Activated effector memory CD4-positive, alpha-beta T cell treated with anti-CD3 and anti-CD28 coated beads, Interleukin-2, amount 50 U/mL, for 16 hours (primary cell): ENCODE measurements at places on chromosomes 6 and 20.

- DNase-seq = no peak
Observed at GRCh38 chr6:37748118-37748517, 50.4 kb upstream of the MDGA1 start.

- peak; percentile 55 for DNase-seq
Observed at GRCh38 chr6:170025935-170026750, 264.7 kb downstream of the DLL1 start.

DNA sequence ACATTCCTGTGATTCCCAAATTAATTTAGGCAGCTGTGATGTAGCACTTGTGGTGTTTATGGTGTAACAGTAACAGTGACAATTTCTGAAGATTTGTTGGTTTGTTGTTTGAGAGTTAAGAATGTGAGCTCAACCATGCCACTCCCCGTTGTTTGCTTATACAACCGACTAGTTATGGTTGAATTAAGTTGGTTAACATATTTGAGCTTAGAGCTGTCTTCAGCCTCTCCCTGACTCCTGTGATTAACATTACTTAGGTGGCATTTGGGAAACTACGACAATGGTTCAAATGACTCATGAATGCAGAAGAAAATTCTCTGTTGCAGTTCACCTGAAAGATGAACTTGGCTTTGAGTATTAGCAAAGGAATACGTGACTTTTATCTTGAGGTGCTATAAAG, 35.9 kb upstream of the PRL start:
- DNase-seq = no peak

DNA sequence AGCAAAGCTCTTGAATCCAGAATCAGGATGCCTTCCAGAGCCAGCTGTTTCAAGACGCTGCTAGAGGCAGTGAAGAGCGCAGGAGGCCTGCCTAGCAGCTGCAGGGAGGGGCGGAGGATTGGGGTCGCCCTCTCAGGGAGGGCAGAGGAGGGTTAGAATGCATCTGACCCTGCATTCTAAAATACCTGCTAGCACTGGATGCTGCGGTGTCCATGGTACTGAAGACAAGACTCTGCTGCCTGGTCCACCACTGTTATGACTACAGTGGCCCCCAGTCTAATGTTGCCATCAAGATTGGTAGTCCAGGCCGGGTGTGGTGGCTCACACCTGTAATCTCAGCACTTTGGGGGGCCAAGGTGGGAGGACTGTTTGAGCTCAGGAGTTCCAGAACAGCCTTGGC, 193.7 kb upstream of the PROKR2 start:
- DNase-seq = no peak

DNA sequence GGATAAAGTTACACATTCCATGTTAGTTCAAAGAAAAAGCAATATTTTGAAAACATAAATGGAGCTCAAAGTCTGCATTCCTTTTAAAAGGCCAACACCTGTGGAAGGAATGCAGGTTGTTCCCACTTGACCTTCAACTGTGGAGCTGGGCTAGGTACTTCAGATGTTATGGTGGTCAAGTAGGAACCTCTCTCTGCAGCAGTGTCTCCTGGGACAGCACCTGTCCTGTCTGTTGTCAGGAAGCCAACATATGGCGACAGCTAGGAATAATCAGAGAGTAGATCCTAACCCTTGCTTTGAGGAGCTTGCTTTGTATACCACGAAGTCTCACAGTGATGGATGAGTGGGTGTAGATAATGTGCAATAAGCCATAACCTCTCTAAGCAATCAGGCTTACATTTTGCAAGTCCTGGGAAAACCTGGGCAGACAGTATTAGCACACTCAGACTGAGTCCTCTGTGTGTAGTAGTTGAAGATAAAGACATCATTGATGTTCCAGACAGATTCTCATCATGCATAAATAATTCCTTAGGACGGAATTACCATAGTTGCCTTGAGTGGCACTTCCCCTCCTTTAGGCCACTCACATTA, 347.5 kb downstream of the PRL start:
- DNase-seq = no peak

- DNase-seq = no peak
Observed at GRCh38 chr6:158654498-158654897, 4.6 kb downstream of the SYTL3 start.

GRCh38 chr20:63454731-63455567, 17.5 kb downstream of the KCNQ2 start:
- DNase-seq = no peak

DNA sequence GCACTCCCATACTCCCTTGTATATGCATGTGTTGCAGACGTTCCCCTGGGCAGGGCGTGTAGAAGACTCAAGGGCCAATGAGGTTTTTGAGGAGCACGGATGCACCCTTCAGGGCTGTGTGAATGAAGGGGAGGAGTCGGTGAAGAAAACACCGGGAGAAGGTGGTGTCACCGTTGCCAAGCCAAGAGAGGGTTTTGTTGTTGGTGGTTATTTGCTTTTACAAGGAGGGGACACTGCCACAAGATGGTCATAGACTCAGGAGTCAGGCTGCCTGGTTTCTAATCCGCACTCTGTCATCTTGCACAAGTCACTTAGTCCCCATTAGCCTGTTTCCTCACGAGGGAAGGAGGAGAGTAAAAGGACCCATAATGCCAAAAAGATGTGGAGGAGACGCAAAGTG, 124.0 kb downstream of the PXDC1 start:
- no peak for DNase-seq

- DNase-seq = no peak
Observed at GRCh38 chr6:21263531-21264287, 329.8 kb upstream of the SOX4 start.

DNA sequence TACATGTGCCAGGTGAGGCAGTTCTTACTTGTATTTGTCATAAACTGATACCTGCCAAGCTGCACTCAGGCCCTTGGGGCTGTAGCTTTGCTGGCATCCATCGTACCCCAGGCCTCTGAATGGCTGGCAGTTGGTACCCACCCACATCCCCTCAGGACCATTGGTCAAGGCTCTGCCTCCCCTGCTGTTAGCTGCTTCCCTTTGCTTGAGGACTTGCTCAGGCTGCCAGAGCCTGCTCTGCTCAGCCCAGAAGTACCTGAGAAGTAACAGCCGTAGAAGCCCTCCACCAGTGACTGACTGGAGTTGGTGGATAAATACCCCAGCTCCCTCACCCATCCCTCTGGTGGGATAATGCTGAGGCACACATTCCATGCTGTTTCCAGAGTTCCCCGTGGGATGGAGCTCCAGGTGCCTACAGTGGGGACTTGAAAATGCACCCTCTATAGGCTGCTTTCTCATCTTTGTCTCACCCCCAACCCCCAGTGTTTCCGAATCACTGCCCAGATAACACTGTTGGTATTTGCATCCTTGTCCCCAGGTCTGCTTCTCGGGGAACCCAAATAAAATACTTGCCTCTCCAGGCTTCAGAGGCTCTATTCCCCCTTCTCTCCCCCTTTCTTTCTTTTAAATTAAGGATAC, 7.3 kb downstream of the EBF4 start:
- DNase-seq = no peak

DNA sequence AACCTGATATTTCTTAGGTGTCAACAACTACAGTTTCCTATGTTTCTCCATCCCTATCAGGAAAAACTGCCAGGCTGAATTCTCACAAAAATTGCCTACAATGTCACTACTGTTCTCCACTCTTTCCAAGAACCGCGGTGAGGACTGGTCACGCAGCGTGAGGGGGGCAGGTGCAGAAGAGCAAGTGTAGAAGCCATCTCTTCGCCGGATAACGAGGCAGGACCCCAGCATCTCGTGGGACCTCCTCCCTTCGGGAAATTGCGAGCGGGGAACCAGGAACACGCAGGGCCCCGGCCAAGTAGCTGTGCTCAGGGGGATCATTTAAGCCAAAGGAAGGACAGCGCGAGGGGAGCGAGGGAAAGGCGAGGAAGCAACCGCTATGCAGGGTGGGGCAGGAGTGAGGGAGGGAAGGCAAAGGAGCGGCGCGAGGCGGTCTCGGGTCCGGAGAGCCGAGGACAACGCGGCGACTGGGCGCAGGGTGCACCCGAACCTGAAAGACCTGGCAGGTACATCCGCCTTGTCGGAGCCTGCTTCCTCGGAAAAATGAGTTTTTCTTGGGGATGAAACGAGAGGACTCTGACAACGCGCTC, 559 bp downstream of the APMAP start:
- DNase-seq = peak; percentile 69

- DNase-seq = no peak
Observed at GRCh38 chr20:7980332-7981046, 39.1 kb downstream of the TMX4 start.

DNA sequence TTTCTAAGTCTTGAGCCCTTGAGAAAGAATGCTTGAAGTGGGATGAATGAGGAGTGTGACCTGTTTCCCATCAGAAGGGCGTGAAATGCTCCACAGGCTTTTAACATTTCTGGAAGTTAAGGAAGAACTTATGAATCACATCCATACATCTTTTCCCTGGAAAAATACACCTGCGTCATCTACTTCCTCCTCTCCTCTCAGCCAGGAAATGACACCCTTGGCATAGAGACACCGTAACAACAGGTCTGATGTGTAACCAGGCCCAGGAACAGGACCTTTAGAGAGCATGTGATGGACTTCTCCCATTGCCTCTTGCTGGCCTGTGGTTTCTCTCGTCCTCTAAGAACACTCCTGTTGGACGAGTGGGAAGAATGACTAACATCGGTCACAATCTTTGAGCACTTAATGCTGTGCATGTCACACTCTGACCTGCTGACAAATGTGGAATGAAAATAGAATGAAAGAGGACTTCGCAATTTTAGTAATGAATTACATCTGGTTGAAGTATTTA, 28.5 kb upstream of the CITED2 start:
- DNase-seq = no peak

DNA sequence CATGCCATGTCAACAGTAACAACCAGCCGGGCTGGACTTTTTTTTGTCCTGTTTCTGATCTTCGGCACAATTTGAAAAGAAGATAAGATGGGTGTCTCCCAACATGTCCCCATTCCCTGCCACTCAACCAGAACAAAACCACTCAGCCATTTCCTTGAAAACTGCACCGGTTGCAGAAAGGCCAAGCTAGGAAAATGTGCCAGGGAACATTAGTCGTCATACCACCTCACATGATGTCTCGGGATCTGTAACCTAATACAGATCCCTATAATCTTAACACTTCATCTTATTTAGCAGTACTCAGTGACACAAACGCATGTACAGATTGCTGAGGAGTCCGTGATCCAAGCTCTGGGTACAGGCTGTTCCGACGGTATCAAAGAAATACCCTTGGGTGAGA, 46.5 kb downstream of the ALDH8A1 start:
- DNase-seq = no peak

GRCh38 chr6:84588697-84589080, 175.7 kb downstream of the TBX18 start:
- DNase-seq = no peak

DNA sequence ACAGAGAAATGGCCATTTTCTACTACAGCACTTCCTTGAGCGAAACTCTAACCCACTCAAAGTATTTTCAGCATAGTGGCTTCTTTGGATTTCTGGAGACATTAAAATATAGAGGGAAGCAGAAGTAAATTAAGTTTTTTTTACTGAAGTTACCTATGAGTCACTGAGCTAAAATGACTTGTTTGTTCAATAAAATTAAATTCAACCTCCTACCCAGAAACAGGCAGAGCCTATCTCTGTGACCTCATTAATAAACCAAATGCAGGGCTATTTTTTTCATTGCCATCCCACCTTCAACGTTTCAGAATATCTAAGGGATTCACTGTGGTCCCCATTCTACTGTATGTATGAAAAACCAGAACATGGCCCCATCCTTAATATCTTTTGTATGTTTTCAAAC, 133.0 kb downstream of the MTFR2 start:
- no peak for DNase-seq

DNA sequence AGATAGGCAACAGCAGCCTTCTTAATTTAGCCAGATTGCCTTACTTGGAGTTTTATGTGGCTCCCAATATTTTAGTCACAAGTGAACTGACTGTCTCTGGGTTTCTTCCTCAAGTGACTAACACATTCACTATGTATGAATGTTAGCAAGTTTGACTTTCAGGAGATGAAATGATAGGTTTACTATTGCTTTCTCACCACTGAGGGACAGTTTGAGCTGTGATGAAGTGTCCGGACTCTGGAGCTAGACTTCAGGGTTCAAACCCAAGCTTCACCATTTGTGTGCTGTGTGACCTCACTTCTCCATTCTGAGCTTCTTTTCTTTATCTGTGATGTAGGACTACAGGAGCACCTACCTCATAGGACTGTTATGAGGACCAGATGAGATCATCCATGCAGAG, 8.2 kb downstream of the DHX35 start:
- no peak for DNase-seq

- DNase-seq = no peak
Observed at GRCh38 chr20:12914804-12915203, 94.0 kb upstream of the SPTLC3 start.

- no peak for DNase-seq
Observed at GRCh38 chr6:170416303-170416702, 109.7 kb downstream of the FAM120B start.

GRCh38 chr6:118912646-118913045, 18.7 kb downstream of the ASF1A start:
- DNase-seq = no peak

- no peak for DNase-seq
Observed at GRCh38 chr6:75101896-75102295, 104.0 kb downstream of the COL12A1 start.

DNA sequence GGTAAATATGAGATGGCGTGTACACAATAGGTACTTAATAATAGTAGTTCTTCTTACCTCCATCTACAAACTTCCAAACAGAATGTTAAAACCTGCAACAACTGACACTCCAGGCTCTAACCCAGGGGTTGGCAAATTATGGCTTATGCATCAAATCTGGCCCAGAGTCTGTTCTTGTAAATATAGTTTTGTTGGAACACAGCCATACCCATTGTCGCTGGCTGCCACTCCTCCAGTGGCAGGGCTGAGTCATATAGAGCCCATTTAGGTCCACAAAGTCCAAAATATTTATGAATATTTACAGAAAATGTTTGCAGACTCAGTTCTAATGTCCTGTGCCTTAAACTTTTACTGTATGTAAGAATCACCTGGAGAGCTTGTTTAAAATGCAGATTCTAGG, 69.9 kb upstream of the BTBD3 start:
- no peak for DNase-seq

DNA sequence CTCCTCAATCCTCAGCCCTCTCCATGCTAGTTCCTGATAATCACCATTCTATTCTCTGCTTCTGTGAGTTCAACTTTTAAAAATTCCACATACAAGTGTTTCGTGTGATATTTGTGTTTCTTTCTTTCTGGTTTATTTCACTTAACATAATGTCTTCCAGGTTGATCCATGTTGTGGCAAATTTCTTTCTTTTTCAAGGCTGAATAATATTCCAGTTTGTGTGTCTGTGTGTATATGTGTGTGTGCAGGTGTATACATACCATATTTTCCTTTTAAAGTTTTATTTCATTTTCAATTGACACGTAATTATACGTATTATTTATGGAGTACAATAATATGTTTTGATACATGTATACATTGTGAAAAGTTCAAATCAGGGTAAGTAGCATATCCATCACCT, 19.8 kb upstream of the SF3B5 start:
- DNase-seq = no peak
